ENCODE measurements at places on chromosomes 7 and 10. TPM values are rescaled to one million over a fixed set of nuclear protein-coding genes. Genes with fewer than 3 reads are reported as not detected.

DNA sequence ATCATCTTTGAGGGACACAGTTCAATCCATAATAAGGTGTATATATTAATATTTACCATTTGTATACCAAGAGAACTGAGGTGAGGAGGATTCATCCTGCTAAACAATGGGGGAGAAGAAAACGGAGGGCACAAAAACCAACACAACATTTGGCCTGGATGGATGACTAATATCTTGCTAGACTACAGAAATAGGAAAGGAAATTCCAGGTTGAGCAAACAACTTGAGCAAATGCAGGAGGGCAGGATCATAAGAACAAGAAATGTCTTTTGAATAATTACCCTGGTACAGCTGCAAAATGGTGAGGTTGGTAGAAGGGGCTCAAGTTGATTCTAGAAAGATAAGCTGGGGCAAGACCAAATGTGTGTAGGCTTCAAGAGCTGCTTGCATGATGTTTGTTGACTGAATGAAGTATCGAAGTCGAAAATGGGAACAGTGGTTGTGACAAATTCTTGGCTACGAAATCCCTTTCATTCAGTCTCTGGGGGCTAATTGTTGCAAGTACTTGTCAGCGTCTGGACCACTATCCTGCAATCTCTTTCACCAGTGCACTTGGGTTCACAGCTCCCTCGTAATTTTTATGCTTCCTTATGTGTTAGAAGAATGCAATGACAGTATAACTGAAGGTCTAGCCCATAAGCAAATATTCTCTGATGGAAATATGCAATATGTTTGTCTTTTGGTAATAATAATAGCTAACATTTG, 176.2 kb downstream of the PTEN start:
- no peak for DNase-seq

GRCh38 chr7:43004082-43004481, 71.9 kb downstream of the MRPL32 start:
- no peak for DNase-seq

GPR15LG gene
- not detected for total RNA-seq

ARHGAP22 gene
- total RNA-seq: not detected

GRCh38 chr10:267705-268104, 132.4 kb downstream of the ZMYND11 start:
- DNase-seq: no peak

DNA sequence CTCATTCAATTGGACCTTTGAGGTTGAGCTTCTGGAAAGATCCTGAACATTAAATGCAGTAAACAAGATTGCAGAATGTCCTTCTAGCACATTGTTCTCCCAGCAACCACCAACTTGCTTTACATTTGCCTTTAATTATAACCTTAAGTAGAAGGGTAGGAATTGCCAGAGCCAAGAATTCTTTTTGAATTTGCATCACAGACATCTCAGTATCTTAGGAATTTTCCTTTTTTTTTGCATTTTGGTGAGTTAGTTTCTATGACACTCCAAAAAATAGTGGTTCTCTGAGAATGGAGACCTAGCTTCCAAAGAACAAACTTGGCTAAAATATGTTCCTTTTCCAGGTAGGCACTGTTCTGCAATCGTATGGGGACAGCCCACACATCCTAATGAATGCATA, 456.0 kb downstream of the GATA3 start:
- no peak for DNase-seq

HOXA7 gene
- total RNA-seq: not detected

IFRD1 gene
- 88.3 TPM for total RNA-seq

GRCh38 chr7:124959676-124960075, 30.1 kb upstream of the POT1 start:
- DNase-seq: no peak

Data from activated T-cell treated with anti-CD3 and anti-CD28 coated beads, Interleukin-2, amount 50 U/mL, for 72 hours (primary cell).